ENCODE measurements at places on chromosomes 4 and X. TPM values are rescaled to one million over a fixed set of nuclear protein-coding genes. Genes with fewer than 3 reads are reported as not detected.
A peak's percentile ranks its signal among the peaks of the same experiment; 100 is the strongest.

- H3K27me3 ChIP-seq: no peaks in the 10 kb centered on the region
- H3K27ac ChIP-seq: no peak overlapping the region
- H3K4me1 ChIP-seq: no peaks in the 10 kb centered on the region
- H3K36me3 ChIP-seq: no peaks in the 10 kb centered on the region
Measured at GRCh38 chr4:153940916-153941315, 152.0 kb upstream of the SFRP2 start.

DNA sequence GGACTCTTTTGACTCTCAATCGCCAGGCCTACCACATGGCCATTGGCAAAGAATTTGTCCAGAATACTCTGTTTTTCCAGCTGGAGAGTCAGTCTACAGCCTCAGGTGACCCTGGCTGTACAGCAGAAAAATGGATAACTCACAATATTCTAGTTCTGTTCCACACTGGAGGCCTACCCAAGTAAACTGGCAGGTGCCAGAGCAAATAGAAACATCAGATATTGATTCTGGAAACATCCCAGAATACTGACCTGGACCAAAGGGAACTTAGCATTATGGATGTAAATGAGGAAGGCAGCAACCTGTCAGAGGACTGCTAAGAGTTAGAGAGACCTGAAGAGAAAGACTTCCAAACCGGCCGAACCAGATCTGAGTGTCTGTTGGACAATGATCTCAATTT lies 147.9 kb upstream of the SMAD1 start:
- no peaks in the 10 kb centered on the region for H3K27me3 ChIP-seq
- no peak for DNase-seq
- no peaks in the 10 kb centered on the region for H3K36me3 ChIP-seq
- no peak overlapping the region for H3K4me3 ChIP-seq
- no peak overlapping the region for H3K27ac ChIP-seq

GRCh38 chr4:120472447-120473131 lies 405.9 kb upstream of the MAD2L1 start:
- no peaks in the 10 kb centered on the region for H3K4me1 ChIP-seq
- H3K4me3 ChIP-seq: no peak overlapping the region
- no peaks in the 10 kb centered on the region for H3K27me3 ChIP-seq
- H3K27ac ChIP-seq: no peak overlapping the region
- no peak for DNase-seq
- H3K36me3 ChIP-seq: no peaks in the 10 kb centered on the region

DNA sequence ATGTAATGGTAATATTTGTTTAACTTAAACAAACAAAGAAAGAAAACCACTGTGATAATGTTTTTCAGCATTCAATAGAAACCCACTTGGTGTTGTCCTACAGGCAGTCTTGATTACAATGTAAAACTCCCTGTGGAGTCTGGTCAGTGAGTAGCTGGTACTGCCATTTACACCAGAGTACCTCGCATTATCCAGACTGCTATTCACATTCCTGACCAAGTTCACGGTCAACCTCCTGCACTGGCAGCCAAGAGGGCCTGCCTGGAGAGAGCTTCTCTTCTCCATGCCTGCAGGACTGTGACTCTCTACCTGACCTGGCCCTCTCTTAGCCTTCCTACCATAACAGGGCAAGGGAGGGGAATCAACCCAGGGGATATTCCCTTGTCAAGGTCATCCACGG lies 2.9 kb upstream of the LONRF3 start:
- peaks cover 69% of the 10 kb centered on the region for H3K27me3 ChIP-seq
- H3K36me3 ChIP-seq: peaks cover 2% of the 10 kb centered on the region
- H3K4me1 ChIP-seq: no peaks in the 10 kb centered on the region
- H3K4me3 ChIP-seq: no peak overlapping the region
- H3K27ac ChIP-seq: no peak overlapping the region

DNA sequence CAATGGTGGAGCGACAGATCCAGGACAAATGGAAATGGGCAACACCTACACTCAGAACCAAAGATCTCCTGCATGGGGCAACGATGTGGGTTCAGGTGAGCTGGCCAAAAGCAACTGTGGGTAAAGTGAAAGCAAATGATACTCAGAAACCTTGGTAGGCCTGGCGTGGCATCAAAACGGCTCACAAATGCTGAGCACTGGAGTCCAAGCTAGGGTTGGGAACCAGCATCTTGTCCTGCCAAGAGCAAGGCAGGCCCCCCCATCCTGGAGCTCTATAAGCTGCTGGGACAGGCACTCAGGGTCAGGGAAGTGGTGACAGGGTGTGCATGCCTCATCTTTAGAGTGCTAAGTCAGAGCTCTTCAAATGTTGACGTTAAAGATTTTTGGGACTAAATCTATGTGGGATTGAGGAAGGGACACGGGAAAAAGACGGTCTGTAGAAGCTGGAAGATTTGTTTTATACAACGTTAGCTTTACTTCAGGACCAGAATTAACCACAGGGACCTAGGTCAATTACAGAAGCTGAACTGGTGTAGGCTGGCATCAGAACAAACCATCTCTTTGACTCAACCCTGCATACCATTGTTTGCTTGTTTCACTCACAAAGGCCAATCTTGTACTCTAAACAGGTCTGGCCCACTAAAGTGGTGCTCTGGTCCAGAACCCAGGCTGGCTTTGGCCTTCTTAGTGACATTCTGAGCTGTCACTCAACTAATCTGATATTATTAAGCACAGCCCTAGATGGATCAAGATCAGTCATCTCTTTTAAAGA lies 10.7 kb downstream of the ATP8A1 start:
- H3K27me3 ChIP-seq: no peaks in the 10 kb centered on the region
- no peaks in the 10 kb centered on the region for H3K4me1 ChIP-seq

DNA sequence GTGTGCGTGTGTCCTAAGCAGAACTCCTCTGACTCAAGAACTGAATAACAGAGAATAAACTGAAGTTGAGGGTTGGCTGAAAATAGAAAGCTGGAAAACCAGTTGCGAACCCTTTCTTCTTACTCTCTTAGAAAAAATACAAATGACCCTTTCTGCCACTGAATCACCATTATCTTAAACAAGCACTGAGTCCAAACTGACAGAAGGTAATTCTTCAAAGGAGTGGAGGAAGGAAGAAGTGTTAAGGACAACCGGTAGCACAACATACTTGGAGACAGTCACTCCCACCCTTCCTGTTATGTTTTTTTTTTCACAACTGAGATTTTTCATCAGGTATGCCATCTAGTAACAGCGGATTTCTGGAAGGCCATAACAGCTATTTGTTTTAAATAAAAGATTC lies 38.1 kb downstream of the HELQ start:
- no peaks in the 10 kb centered on the region for H3K27me3 ChIP-seq
- DNase-seq: no peak
- no peak overlapping the region for H3K27ac ChIP-seq
- H3K4me1 ChIP-seq: no peaks in the 10 kb centered on the region

- H3K27ac ChIP-seq: no peak overlapping the region
- peaks cover 14% of the 10 kb centered on the region for H3K36me3 ChIP-seq
- H3K4me1 ChIP-seq: no peaks in the 10 kb centered on the region
- no peaks in the 10 kb centered on the region for H3K27me3 ChIP-seq
- no peak overlapping the region for H3K4me3 ChIP-seq
Measured at GRCh38 chrX:30248854-30249253, 1.9 kb downstream of the MAGEB1 start.

GRCh38 chr4:89288430-89288829 lies 19.2 kb downstream of the GPRIN3 start:
- DNase-seq: no peak
- H3K4me3 ChIP-seq: no peak overlapping the region
- no peaks in the 10 kb centered on the region for H3K36me3 ChIP-seq
- no peak overlapping the region for H3K27ac ChIP-seq
- H3K4me1 ChIP-seq: no peaks in the 10 kb centered on the region

GRCh38 chr4:153969542-153969941 lies 180.7 kb upstream of the SFRP2 start:
- H3K4me1 ChIP-seq: no peaks in the 10 kb centered on the region
- H3K27ac ChIP-seq: no peak overlapping the region
- H3K27me3 ChIP-seq: no peaks in the 10 kb centered on the region
- peaks cover 11% of the 10 kb centered on the region for H3K36me3 ChIP-seq
- no peak for DNase-seq
- H3K4me3 ChIP-seq: no peak overlapping the region

DNA sequence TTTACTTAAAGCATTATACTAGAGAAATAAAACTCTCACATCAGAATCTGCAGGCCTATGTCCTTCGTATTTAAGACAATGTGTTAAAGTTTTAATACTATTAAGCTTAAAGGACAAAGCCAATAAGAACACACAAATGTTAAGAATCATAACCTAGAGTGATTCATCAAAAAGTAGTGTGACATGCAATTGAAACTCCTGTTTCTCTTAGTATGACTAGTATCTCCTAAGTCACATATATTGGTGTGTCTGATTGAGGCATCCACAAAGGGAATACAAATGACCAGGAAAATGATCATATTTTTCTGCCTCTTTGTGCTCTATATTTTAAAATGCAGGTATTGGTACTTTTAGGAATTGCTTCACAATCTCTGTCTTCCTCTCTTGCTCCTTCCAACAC lies 23.8 kb downstream of the GPRASP3 start:
- no peak overlapping the region for H3K4me3 ChIP-seq
- no peaks in the 10 kb centered on the region for H3K36me3 ChIP-seq
- no peak for DNase-seq
- H3K27ac ChIP-seq: no peak overlapping the region

DNA sequence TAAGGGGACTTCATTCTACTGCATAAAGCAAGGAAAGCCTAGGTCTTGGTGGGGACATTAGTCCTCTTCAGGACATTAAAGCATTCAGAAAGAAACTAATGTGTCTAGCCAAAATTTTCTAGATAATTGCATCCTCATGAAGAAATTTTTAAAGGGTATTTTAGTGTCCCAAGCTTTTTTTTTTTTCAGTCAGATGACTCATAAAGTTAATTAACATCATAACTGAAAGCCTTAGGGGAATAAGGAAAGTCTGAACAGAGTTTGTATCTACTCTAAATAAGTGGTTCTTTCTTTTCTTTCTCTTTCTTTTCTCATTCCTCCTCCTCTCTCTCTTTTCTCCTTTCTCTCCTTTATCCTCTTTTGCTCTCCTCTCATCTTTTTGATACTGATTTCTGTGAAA lies 202.4 kb downstream of the ADAMTS3 start:
- no peak overlapping the region for H3K27ac ChIP-seq
- no peaks in the 10 kb centered on the region for H3K27me3 ChIP-seq
- DNase-seq: no peak
- no peaks in the 10 kb centered on the region for H3K36me3 ChIP-seq

DNA sequence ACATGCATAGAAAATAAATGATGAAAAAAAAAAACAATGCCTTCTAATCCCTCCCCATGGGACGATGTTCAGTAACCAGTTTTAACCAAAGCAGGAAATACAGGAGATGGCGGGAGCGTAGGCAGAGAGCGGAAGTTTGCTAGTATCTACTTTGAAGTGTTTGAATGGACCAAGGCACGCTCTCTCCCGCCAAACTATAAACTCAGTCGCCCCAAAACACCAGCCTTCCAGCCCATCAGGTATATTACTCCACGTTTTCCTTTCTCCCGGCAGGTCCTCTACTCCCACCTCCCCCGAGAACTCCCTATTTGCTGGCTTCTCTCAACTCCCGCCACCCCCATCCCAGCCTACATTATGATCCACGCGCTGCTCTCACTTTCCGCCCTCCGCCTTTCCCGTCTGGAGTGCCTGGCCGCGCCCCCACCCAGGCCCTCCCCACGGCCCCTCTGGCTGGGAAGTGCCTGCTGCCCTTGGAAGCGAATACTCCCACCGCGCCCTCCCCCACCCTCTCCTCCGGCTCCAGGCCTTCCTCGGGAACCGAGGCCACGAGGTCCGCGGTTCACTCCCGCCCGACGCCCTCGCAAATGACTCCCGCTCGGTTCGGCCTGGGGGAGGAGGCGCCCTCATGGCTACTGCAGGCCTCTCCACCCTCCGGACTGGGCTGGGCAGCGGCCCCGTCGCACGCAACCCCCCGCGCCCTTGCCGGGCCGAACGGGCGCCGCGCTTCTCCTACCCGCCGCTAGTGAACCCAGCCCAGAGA lies 723 bp downstream of the DHX15 start:
- H3K27me3 ChIP-seq: no peaks in the 10 kb centered on the region
- peak overlapping the region; percentile 91 for H3K4me3 ChIP-seq
- peak; percentile 44 for DNase-seq
- H3K27ac ChIP-seq: peak overlapping the region; percentile 69
- peaks cover 2% of the 10 kb centered on the region for H3K4me1 ChIP-seq
- peaks cover 29% of the 10 kb centered on the region for H3K36me3 ChIP-seq

Gene MXRA5
- 0.99 TPM for total RNA-seq

Gene RBM46
- total RNA-seq: 0.33 TPM

Gene S100P
- not detected for total RNA-seq

Gene CASP3
- 107 TPM for total RNA-seq

Gene TXLNG
- total RNA-seq: 87.8 TPM

Gene LNX1
- total RNA-seq: 2.1 TPM
